Peyer's patch (tissue), 4 donors: ENCODE measurements at places on chromosomes 7 and 10. TPM values are rescaled to one million over a fixed set of nuclear protein-coding genes. Genes with fewer than 3 reads are reported as not detected.

DNA sequence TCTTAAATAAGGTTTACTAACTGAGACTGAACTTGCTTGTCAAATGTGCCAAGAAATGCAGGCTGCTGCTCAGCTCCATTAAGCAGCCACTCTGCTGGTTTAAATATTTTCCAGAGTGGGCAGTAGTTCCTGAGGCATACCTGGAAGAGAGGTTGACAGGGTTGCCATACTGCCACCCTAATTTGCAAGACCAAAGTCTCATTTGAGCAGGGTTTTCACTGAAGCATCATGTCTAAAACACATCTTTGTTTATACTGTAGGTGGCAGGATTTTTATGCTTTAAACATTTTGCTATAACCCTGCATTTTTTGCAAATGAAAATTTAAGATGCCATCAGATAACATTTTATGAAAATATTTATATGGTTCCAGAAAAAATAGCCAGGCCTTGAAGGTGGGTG is 618.0 kb upstream of the LRRTM3 start:
- no peaks in the 10 kb centered on the region for H3K27me3 ChIP-seq
- no peaks in the 10 kb centered on the region for H3K4me1 ChIP-seq
- no peak for DNase-seq
- no peak overlapping the region for H3K27ac ChIP-seq

The GJC3 gene
- total RNA-seq, result not detected

DNA sequence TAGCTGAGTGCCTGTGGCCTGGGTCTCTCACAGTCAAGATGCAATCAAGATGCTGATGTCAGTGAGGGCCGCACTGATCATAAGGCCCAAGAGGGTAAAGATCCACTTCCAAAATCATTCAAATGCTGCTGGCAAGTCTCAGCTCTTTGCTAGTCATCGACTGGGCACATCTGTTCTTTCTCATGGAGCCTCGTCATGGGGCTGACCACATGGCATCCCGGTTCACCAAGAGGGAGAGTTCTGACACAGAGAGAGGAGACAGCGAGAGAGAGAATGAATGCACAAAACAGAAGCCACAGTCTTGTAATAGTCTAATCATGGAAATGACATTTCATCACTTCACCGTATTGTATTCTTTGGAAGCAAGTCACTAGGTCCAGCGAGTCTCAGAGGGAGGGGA is 1067.5 kb upstream of the C7orf33 start:
- H3K4me3 ChIP-seq, result no peak overlapping the region
- H3K36me3 ChIP-seq, result no peaks in the 10 kb centered on the region
- no peak overlapping the region for H3K27ac ChIP-seq
- no peaks in the 10 kb centered on the region for H3K4me1 ChIP-seq

GRCh38 chr7:150719436-150719835 is 3.0 kb downstream of the GIMAP1 start:
- no peak overlapping the region for H3K4me3 ChIP-seq
- no peaks in the 10 kb centered on the region for H3K27me3 ChIP-seq
- no peaks in the 10 kb centered on the region for H3K4me1 ChIP-seq
- H3K36me3 ChIP-seq, result peaks cover 14% of the 10 kb centered on the region

GRCh38 chr10:69413221-69413865 is 3.4 kb downstream of the TACR2 start:
- no peak overlapping the region for H3K27ac ChIP-seq
- peak overlapping the region; percentile 24 for H3K4me3 ChIP-seq
- H3K36me3 ChIP-seq, result no peaks in the 10 kb centered on the region
- H3K4me1 ChIP-seq, result no peaks in the 10 kb centered on the region
- DNase-seq, result peak; percentile 64

GRCh38 chr7:106022193-106022821 is 59.2 kb downstream of the CDHR3 start:
- H3K36me3 ChIP-seq, result no peaks in the 10 kb centered on the region
- no peak overlapping the region for H3K4me3 ChIP-seq
- no peak for DNase-seq
- H3K27ac ChIP-seq, result no peak overlapping the region
- peaks cover 12% of the 10 kb centered on the region for H3K4me1 ChIP-seq

DNA sequence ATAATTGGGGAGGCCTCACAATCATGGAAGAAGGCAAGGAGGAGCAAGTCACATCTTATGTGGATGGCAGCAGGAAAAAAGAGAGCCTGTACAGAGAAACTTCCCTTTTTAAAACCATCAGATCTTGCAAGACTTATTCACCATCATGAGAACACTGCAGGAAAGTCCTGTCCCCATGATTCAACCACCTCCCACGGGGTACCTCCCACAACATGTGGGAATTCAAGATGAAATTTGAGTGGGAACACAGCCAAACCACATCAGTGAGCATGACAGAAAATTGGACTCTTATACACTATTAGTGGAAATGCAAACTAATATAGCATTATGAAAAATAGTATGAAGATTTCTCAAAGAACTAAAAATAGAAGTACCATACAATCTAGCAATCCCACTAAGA is 271.2 kb downstream of the MAGI2 start:
- H3K36me3 ChIP-seq, result no peaks in the 10 kb centered on the region
- no peak overlapping the region for H3K4me3 ChIP-seq
- no peak for DNase-seq
- H3K27ac ChIP-seq, result no peak overlapping the region

The NUTM2A gene
- 1.8 TPM for total RNA-seq

GRCh38 chr7:34677491-34677890 is 19.5 kb downstream of the NPSR1 start:
- H3K27ac ChIP-seq, result no peak overlapping the region
- no peak overlapping the region for H3K4me3 ChIP-seq
- no peaks in the 10 kb centered on the region for H3K27me3 ChIP-seq
- H3K4me1 ChIP-seq, result no peaks in the 10 kb centered on the region
- no peaks in the 10 kb centered on the region for H3K36me3 ChIP-seq

The SLC26A3 gene
- total RNA-seq, result 587 TPM

The ANLN gene
- total RNA-seq, result 9.2 TPM

- no peaks in the 10 kb centered on the region for H3K4me1 ChIP-seq
- H3K36me3 ChIP-seq, result no peaks in the 10 kb centered on the region
- H3K27me3 ChIP-seq, result no peaks in the 10 kb centered on the region
- H3K27ac ChIP-seq, result no peak overlapping the region
- H3K4me3 ChIP-seq, result no peak overlapping the region
Observed at GRCh38 chr10:26681076-26681475, 16.4 kb upstream of the PDSS1 start.

The WNT16 gene
- not detected for total RNA-seq

GRCh38 chr10:130717083-130717482 is 580.9 kb downstream of the GLRX3 start:
- DNase-seq, result no peak
- no peaks in the 10 kb centered on the region for H3K36me3 ChIP-seq
- no peak overlapping the region for H3K27ac ChIP-seq
- no peaks in the 10 kb centered on the region for H3K27me3 ChIP-seq

DNA sequence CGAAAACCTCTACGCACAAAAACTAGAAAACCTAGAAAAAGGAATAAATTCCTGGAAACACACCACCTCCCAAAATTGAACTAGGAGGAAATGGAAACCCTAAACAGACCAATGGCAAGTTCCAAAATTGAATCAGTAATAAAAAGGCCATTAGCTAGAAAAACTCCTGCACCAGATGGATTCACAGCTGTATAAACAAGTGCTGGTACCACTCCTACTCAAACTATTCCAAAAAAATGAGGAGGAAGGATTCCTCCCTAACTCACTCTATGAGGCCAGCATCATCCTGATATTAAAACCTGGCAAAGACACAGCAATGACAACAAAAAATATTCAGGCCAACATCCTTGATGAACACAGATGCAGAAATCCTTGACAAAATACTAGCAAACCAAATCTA is 228.2 kb downstream of the CHRM2 start:
- H3K4me3 ChIP-seq, result no peak overlapping the region
- no peak overlapping the region for H3K27ac ChIP-seq
- no peaks in the 10 kb centered on the region for H3K27me3 ChIP-seq
- no peak for DNase-seq
- H3K4me1 ChIP-seq, result no peaks in the 10 kb centered on the region
- no peaks in the 10 kb centered on the region for H3K36me3 ChIP-seq
